ENCODE measurements at places on chromosomes 11 and 22. TPM values are rescaled to one million over a fixed set of nuclear protein-coding genes. Genes with fewer than 3 reads are reported as not detected.
A peak's percentile ranks its signal among the peaks of the same experiment; 100 is the strongest.

The MFNG gene
- total RNA-seq = 3.7 TPM

GRCh38 chr22:37275622-37276021, 6.7 kb upstream of the CYTH4 start:
- no peaks in the 10 kb centered on the region for H3K4me1 ChIP-seq
- no peak overlapping the region for H3K4me3 ChIP-seq
- no peaks in the 10 kb centered on the region for H3K36me3 ChIP-seq

The PRG3 gene
- not detected for total RNA-seq

GRCh38 chr22:45923835-45924234, 53.1 kb downstream of the WNT7B start:
- no peaks in the 10 kb centered on the region for H3K36me3 ChIP-seq
- no peak for DNase-seq
- no peaks in the 10 kb centered on the region for H3K4me1 ChIP-seq
- H3K27ac ChIP-seq = no peak overlapping the region
- no peak overlapping the region for H3K4me3 ChIP-seq
- no peaks in the 10 kb centered on the region for H3K27me3 ChIP-seq

- no peaks in the 10 kb centered on the region for H3K36me3 ChIP-seq
- no peak overlapping the region for H3K4me3 ChIP-seq
- DNase-seq = no peak
Measured at GRCh38 chr11:99368583-99368982, 347.8 kb downstream of the CNTN5 start.

DNA sequence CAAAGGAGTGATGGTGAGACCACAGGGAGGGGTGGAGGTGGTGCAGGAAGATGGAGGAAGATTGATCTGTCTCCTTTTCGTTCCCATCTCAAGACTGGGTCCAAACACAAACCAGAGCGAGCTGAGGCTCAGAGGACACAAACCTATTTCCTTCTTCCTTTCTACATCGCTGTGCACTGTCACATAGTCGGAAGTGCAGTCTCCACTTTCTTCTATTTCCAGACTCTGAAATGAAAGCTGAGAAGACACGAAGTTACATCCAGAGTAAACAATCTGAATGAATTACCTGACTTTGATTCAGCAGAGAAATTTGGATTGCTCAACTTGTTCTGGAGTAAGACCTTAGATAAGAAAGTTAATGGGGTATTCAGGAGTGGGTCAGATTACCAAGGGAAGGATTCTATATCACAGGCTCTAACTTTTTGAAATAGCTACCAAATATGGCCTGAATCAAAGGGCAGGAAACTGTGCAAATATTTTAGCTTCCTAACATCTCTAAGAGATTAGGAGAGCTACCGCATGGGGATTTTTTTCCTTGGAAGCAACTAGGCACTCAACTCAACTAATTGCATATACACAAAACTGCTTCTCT, 14.4 kb downstream of the OVCH2 start:
- peaks cover 9% of the 10 kb centered on the region for H3K27me3 ChIP-seq
- H3K4me1 ChIP-seq = peaks cover 26% of the 10 kb centered on the region
- H3K4me3 ChIP-seq = no peak overlapping the region
- DNase-seq = no peak

GRCh38 chr11:107619926-107620325, 29.0 kb downstream of the ELMOD1 start:
- H3K27me3 ChIP-seq = no peaks in the 10 kb centered on the region
- no peaks in the 10 kb centered on the region for H3K36me3 ChIP-seq
- peaks cover 3% of the 10 kb centered on the region for H3K4me1 ChIP-seq
- no peak for DNase-seq

- no peak overlapping the region for H3K4me3 ChIP-seq
- no peaks in the 10 kb centered on the region for H3K36me3 ChIP-seq
- no peaks in the 10 kb centered on the region for H3K27me3 ChIP-seq
- peaks cover 14% of the 10 kb centered on the region for H3K4me1 ChIP-seq
Measured at GRCh38 chr11:43914466-43914865, 28.0 kb upstream of the C11orf96 start.

DNA sequence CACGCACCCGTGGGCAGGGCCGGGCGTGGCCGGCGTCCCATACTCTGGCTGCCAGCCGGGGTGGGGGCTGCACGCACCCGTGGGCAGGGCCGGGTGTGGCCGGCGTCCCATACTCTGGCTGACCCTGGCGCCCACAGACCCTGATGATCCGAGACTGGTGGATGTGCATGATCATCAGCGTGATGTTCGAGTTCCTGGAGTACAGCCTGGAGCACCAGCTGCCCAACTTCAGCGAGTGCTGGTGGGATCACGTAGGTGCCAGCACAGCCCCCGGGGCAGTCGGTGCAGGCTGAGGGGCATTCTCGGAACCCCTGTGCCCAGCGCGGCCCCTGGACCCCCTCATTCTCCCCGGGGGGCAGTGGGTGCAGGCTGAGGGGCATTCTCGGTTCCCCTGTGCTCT, 19.0 kb downstream of the RNH1 start:
- no peaks in the 10 kb centered on the region for H3K4me1 ChIP-seq
- H3K36me3 ChIP-seq = peaks cover 19% of the 10 kb centered on the region
- no peak for DNase-seq
- no peak overlapping the region for H3K4me3 ChIP-seq
- H3K27ac ChIP-seq = no peak overlapping the region
- H3K27me3 ChIP-seq = no peaks in the 10 kb centered on the region

The MTMR2 gene
- total RNA-seq = 43.6 TPM

DNA sequence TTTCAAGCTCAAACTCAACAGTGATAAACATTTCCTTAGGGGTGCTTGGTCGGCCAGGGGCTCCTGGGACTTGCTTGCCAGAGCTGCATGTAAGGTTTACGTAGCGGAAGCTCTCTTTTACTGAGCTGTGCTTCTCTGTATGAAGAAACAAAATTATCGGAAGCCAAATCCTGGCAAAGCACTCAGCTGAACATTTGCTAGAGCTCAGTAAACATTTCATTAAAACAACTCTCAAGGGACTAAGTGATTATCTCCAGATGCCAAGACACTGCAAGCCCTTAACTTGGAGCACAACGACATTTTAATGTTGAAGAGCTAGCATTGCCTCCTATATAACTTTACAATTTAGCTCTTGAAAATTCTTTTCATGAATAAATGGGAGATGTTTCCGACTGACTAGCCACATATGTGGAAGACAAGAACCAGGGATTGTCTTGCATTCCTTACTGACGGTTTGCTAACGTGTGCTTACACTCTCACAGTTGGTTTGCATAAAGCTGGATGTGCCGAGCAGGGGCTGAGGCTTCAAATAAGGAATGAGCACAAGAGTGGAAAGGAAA, 43.4 kb downstream of the SCUBE2 start:
- H3K27me3 ChIP-seq = no peaks in the 10 kb centered on the region
- H3K4me3 ChIP-seq = no peak overlapping the region
- no peak for DNase-seq
- H3K27ac ChIP-seq = no peak overlapping the region
- H3K4me1 ChIP-seq = peaks cover 33% of the 10 kb centered on the region
- H3K36me3 ChIP-seq = no peaks in the 10 kb centered on the region

The TOP3B gene
- 68.6 TPM for total RNA-seq

- peak overlapping the region; percentile 64 for H3K27ac ChIP-seq
- DNase-seq = no peak
- H3K4me3 ChIP-seq = no peak overlapping the region
- peaks cover 48% of the 10 kb centered on the region for H3K4me1 ChIP-seq
- peaks cover 24% of the 10 kb centered on the region for H3K36me3 ChIP-seq
- no peaks in the 10 kb centered on the region for H3K27me3 ChIP-seq
Measured at GRCh38 chr22:29946220-29946619, 63.2 kb downstream of the MTMR3 start.

DNA sequence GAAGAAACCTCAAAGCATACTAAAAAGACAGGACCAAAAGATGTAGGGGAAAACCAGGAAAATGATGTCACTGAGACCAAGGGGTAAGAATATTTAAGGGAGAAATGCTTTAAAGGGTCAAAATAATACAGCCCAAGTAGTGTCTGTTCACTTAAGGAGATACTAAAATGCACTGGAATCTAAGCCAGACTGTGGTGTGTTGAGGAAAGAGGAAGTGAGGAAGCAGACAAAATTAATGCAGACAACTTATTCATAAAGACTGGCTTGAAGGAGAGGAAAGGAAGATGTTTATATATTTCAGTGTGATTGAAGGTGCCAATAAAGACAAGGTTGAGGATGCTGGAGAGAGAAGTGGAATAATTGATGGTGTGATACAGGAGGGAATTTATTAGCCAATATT, 15.7 kb downstream of the ZNF215 start:
- no peaks in the 10 kb centered on the region for H3K27me3 ChIP-seq
- no peak overlapping the region for H3K4me3 ChIP-seq
- H3K4me1 ChIP-seq = no peaks in the 10 kb centered on the region
- DNase-seq = no peak
- H3K36me3 ChIP-seq = peaks cover 28% of the 10 kb centered on the region
- no peak overlapping the region for H3K27ac ChIP-seq

- peak overlapping the region; percentile 65 for H3K4me3 ChIP-seq
- H3K36me3 ChIP-seq = no peaks in the 10 kb centered on the region
- DNase-seq = no peak
- peaks cover 12% of the 10 kb centered on the region for H3K4me1 ChIP-seq
Measured at GRCh38 chr22:30695351-30695851, 727 bp downstream of the OSBP2 start.

DNA sequence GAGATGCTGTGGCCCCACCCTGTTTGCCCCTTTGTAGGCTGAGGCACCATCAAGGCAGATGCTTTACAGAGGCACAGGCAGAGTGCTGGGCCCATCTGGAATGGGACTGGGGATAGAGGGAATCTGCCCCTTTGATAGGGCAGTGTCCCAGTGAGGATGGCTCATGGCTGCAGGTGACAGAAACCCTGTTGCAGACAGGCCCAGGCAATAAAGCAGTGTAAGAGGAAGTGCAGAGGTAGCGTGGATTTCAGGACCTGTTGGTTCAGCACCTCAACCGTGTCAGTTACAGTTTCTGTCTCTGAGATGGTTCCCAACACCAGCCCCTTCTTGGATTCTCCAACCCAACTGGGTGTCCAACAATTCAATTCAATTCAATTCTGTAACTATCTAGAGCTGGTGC, 25.1 kb downstream of the PRDM11 start:
- no peaks in the 10 kb centered on the region for H3K27me3 ChIP-seq
- H3K27ac ChIP-seq = peak overlapping the region; percentile 43
- 0 out of 2 replicates have a peak, but pooled peaks cover 4% of the 10 kb centered on the region for H3K4me1 ChIP-seq
- DNase-seq = no peak

GRCh38 chr22:23397613-23398567, 182.2 kb downstream of the IGLL1 start:
- no peaks in the 10 kb centered on the region for H3K4me1 ChIP-seq
- H3K27ac ChIP-seq = no peak overlapping the region
- DNase-seq = peak; percentile 9
- no peak overlapping the region for H3K4me3 ChIP-seq

The PANX3 gene
- total RNA-seq = not detected

The SCUBE2 gene
- total RNA-seq = 0.64 TPM

DNA sequence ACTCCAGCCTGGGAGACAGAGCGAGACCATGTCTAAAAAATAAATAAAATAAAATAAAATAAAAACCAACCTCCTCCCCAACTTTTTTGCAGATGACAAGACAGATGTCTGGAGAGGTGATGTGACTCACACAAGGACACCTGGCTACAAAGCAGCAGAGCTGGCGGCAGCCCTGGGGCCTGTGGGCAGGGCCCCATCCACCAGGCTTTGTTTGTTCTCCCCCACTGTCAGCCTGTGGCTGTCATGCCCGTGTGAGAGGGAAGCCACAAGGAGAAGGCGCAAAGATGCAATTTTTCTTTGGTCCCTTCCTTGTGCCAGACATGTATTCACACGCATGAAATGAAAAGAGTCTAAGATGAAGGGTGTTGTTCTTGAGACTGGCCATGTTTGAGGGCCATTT, 16.6 kb downstream of the CD59 start:
- no peak for DNase-seq
- H3K36me3 ChIP-seq = peaks cover 12% of the 10 kb centered on the region
- H3K27me3 ChIP-seq = no peaks in the 10 kb centered on the region
- no peak overlapping the region for H3K27ac ChIP-seq
- peaks cover 14% of the 10 kb centered on the region for H3K4me1 ChIP-seq
- no peak overlapping the region for H3K4me3 ChIP-seq

DNA sequence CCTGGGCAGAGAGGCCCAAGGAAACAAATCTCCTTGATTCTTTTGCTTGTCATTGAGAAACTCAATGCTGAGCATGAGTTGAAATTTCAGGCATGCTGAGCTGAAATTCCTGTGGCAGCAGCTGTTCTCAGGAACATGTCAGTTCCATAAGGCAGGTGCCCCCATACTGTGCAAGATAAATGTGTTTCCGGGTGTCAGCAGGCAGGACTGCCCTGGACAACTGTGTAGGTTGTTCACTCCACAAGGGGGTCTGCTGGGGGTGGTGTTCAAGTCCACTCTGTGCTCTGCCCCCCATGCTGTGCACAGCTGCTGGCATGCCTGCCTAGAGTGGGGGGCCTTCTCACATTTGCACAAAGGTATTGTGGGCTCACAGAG, 133.7 kb downstream of the CTTN start:
- no peaks in the 10 kb centered on the region for H3K27me3 ChIP-seq
- H3K4me3 ChIP-seq = no peak overlapping the region
- DNase-seq = no peak
- H3K27ac ChIP-seq = peak overlapping the region; percentile 95
- H3K4me1 ChIP-seq = peaks cover 25% of the 10 kb centered on the region
- peaks cover 7% of the 10 kb centered on the region for H3K36me3 ChIP-seq

DNA sequence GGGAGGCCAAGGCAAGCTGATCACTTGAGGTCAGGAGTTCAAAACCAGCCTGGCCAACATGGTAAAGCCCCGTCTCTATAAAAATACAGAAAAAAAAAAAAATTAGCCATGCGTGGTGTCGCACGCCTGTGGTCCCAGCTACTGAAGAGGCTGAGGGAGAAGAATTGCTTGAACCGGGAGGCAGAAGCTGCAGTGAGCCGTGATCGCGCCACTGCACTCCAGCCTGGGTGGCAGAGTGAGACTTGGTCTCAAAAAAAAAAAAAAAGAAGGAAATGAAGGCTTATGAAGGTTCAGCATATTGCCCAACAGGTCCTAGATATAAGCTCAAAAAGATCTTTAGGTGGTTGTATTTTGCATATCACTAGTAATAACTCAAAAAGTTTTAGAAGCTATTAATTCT, 10.2 kb downstream of the ATL3 start:
- DNase-seq = no peak
- peaks cover 8% of the 10 kb centered on the region for H3K4me1 ChIP-seq
- no peak overlapping the region for H3K4me3 ChIP-seq
- no peaks in the 10 kb centered on the region for H3K27me3 ChIP-seq
- H3K36me3 ChIP-seq = peaks cover 15% of the 10 kb centered on the region

The ELFN2 gene
- 1.5 TPM for total RNA-seq

The ILK gene
- 97.7 TPM for total RNA-seq

The GGT1 gene
- 38.8 TPM for total RNA-seq

DNA sequence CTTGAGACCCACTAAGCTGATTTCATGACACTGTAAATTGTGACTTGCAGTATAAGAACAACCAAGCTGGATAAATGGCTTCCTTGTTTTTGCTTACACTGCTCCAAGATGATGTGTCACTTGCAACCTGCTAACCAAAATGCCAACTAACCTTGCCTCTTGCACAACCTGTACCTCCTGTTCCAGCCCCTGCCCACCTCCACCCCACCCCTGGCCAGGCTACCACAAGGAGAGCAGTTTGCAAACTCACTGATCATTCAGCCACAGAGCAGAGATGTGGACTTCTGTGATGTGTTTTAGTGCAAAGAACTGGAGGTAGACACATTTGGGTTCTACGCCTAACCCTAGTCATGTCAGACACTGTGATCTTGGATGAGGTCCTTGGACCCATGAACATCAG, 4.3 kb upstream of the APOL6 start:
- no peaks in the 10 kb centered on the region for H3K27me3 ChIP-seq
- DNase-seq = no peak
- H3K36me3 ChIP-seq = no peaks in the 10 kb centered on the region
- no peak overlapping the region for H3K4me3 ChIP-seq

All from WTC11 (cell line).